ENCODE measurements at places on chromosomes 6 and 20.

GRCh38 chr6:72855471-72855870 lies 233.6 kb downstream of the KCNQ5 start:
- no peak for DNase-seq

- no peak for DNase-seq
These were observed 391.0 kb downstream of the TFAP2B start for GRCh38 chr6:51209651-51210050.

GRCh38 chr20:3701061-3701998 lies 11.1 kb downstream of the SIGLEC1 start:
- DNase-seq, result no peak

GRCh38 chr6:130900913-130901312 lies 73.7 kb downstream of the SMLR1 start:
- DNase-seq, result no peak

GRCh38 chr6:170229851-170230519 lies 60.9 kb downstream of the DLL1 start:
- DNase-seq, result no peak
